ENCODE measurements at places on chromosomes 11 and 22. TPM values are rescaled to one million over a fixed set of nuclear protein-coding genes. Genes with fewer than 3 reads are reported as not detected.

The HSPB2 gene
- not detected for total RNA-seq

The PRRG4 gene
- total RNA-seq, result not detected

The LMO1 gene
- not detected for total RNA-seq

The CRYBA4 gene
- total RNA-seq, result not detected

The MPZL3 gene
- total RNA-seq, result 0.34 TPM

The OR8B4 gene
- not detected for total RNA-seq

The FOSL1 gene
- total RNA-seq, result 108 TPM
